Kidney glomerular epithelial cell (primary cell): ENCODE measurements at places on chromosomes 16 and 17.

DNA sequence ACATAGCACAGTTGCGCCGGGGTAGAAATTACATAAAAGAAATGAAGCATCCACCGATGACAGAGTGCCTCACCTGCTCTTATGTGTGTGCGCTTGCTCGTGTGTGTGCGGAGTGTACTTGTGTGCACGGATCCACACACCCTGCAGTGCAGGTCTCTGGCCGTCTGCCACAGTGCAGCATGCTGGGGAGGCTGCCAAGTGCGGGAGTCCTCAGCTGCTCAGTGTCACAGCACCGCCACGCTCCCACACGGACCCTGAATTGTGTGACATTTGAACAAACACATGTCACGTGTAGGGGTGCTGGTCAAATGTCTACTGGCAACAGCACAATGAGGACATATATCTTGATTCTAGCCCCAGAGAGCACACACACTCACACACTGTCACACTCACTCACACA is 243.0 kb upstream of the MYOCD start:
- no peak for DNase-seq

- DNase-seq = no peak
Observed at GRCh38 chr16:19680881-19681340, 37.1 kb downstream of the KNOP1 start.

- DNase-seq = peak; percentile 3
Observed at GRCh38 chr17:77882481-77883212, 75.9 kb upstream of the TNRC6C start.

- no peak for DNase-seq
Observed at GRCh38 chr17:78079253-78079652, 49.3 kb downstream of the TMC6 start.

- DNase-seq = peak; percentile 85
Observed at GRCh38 chr17:55086635-55087058, 118.1 kb downstream of the STXBP4 start.

DNA sequence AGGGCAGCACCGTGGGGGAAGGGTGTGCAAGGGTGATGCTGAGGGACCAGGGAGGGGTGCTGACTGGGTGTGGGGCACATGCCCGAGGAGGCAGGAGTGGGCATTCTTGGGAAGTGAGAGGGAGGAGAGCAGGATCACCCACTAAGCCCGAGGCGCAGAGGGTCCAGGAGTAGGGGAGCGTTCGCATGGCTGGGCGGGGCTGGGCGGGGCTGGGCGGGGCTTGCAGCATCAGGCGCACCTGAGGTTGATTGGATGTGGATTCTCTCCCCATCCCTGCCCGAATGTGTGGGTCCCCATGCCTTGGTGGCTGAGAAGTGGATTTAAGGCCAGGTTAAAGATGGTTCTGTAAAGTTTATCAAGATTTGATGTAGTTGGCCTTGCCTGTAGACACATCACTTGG is 14.2 kb downstream of the BANP start:
- no peak for DNase-seq

GRCh38 chr16:56420613-56421012 is 4.7 kb downstream of the AMFR start:
- no peak for DNase-seq

GRCh38 chr17:46061435-46061834 is 62.4 kb downstream of the STH start:
- no peak for DNase-seq

DNA sequence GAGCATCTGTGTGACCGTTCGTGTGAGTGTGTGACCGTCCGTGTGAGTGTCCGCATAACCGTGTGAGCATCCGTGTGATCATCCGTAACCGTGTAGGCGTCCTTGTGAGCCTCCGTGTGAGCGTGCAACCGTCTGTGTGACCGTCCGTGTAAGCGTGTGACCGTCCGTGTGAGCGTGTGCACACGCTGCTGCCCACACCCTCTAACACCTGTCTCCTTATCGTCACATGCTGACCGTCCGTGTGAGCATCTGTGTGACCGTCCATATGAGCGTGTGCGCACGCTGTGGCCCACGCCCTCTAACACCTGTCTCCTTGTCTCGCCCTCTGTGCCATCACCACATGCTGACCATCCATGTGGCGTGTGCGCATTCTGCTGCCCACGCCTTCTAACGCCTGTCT is 31.1 kb downstream of the NME3 start:
- DNase-seq = no peak

GRCh38 chr17:59845595-59846393 is 46.9 kb downstream of the TUBD1 start:
- DNase-seq = peak; percentile 92

GRCh38 chr16:59173408-59173831 is 439.3 kb upstream of the GOT2 start:
- DNase-seq = no peak

GRCh38 chr16:67449739-67450138 is 18.8 kb downstream of the HSD11B2 start:
- no peak for DNase-seq

DNA sequence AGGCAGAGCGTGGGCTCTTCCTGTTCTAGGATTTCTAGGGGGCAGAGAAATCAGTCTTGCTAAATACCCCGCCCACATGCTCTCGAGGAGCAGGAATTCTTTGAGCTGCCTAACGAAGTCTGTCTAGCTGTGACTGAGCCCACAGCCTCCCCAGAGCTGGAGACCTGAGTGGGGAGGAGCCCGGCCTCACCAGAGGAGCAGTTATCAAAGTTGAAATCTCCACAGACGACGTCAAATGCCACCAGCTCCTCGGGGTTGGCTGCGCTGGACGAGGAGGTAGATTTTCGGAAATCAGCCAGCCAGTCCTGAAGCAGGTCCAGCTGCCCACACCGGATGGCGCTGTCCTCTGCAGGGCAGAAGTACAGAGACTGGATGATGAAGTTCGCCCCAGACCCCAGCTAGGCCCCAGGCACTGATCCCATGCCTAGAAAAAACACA is 53.8 kb downstream of the PRMT7 start:
- no peak for DNase-seq

GRCh38 chr16:5207001-5207523 is 109.5 kb upstream of the EEF2KMT start:
- no peak for DNase-seq

DNA sequence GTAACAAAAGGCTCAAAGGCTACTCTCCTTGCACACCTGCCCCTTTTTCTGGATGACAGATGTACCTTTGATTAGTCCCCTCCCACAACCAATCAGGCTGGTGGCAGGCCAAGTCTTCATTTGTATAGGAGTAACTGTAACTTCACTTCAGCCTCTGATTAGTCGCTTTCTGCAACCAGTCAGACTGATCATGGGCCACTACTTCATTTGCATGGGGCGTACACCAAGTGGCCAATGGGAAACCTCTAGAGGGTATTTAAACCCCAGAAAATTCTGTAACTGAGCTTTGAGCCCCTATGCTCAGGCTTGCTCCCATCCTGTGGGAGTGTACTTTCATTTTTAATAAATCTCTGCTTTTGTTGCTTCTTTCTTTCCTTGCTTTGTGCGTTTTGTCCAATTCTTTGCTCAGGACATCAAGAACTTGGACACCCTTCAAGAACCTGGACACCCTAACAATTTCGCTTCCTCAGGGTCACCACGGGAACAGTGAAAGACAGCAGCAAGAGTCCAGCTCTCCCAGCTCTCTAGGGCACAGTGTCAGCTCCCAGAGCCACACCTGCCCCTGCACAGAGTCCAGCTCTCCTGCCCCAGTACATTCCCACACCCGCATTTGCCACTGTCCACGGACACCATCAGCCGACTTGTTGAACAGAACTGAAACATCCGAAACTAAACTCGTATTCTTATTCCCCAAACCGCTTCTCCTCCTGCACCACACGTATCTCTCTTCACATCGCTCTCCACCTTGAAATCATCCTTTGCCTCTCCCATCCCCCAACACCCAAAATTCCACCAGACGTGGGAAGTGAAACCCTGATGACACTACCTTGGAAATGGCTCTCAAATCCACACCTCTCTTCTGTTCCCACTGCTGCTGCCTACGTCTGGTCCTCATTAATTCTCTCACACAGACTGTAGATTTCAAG is 53.4 kb downstream of the ABCC12 start:
- no peak for DNase-seq

DNA sequence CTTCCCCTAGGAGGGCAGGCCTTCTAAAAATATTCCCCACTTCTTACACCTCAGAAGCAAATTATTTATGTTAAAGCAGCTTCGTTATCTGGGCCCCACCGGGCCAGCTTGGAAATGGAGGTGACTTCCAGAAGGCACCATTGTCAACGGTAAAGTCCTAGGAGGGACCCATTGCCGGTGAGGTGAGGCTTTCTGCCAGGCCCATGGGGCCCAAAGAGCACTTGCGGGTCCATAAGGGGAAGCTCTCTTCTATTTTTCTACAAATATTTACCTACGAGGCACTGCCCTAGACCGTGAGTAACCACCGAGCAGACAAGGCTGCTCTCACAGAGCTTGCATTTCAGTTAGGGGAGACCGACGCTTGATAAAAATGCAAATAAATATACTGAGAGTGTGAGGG is 41.5 kb downstream of the C16orf78 start:
- DNase-seq = no peak

- DNase-seq = no peak
Observed at GRCh38 chr16:49519741-49520140, 146.1 kb downstream of the C16orf78 start.

DNA sequence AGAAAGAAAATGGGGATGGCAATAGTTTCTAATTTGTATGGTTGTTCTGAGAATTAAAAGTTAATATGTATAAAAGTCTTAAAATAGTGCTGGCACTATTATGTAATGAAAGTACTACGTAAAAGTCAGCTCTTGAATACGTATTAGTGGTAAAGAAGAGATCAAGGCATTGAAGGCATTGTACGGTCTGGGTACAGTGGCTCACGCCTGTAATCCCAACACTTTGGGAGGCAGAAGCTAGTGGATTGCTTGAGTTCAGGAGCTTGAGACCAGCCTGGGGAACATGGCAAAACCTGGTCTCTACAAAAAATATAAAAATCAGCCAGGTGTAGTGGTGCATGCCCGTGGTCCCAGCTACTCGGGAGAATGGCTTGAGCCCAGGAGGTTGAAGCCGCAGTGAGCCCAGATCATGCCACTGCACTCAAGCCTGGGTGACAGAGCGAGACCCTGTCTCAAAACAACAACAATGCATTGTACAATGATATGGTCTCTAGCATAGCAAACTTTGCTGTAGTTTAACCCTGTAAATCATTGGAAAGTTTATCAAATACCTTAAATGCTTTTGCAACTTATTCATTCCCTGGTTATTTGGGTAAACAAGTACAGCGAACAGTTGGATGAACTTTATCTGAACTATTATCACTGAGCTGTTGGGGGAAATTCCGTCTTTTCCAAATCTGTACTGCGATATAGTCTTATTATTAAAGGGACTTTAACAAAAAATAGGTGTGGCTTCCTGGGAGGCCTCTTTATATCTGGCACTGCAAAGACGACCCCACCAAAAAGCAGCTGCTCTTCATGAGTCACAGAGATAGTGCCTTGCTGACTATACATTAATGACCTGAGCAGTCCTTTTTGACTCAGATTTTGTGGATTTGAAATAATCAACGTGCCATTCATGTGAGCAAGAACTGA is 73.6 kb downstream of the GPRC5B start:
- DNase-seq = peak; percentile 93

DNA sequence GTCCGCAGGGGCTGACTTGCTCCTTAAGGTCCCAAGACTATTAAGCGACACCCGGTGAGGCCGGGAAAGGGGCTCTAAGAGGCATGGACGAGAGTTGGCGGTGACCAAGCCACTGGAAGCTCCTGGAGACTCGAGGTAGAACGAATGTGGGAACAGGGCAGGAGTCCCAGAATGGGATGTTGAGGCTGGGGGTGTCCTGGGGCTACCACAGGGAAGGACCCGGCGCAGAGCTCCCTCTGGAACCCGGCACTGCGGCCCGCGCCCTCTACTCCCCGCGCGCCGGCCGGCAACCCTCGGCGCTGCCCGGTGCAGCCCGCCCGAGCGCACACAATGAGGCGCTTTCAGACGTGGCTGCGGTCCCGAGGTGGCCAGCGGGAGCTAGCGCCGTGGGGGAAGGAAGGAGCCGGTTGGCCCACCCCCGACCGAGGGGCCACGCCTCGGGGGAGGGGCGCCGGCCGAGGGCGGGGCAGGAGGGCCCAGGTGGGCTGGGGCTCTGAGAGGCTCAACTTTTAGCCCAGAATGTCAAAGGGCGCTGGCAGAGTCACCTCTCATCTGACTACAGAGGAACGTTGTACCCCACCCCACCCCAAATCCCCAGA is at the start of gene CHST6:
Gene CHST6, minus strand, starts transcription at position 366 of the 599 bp plus-strand sequence. CDS start 15,613 bp downstream, outside the sequence.
- no peak for DNase-seq

DNA sequence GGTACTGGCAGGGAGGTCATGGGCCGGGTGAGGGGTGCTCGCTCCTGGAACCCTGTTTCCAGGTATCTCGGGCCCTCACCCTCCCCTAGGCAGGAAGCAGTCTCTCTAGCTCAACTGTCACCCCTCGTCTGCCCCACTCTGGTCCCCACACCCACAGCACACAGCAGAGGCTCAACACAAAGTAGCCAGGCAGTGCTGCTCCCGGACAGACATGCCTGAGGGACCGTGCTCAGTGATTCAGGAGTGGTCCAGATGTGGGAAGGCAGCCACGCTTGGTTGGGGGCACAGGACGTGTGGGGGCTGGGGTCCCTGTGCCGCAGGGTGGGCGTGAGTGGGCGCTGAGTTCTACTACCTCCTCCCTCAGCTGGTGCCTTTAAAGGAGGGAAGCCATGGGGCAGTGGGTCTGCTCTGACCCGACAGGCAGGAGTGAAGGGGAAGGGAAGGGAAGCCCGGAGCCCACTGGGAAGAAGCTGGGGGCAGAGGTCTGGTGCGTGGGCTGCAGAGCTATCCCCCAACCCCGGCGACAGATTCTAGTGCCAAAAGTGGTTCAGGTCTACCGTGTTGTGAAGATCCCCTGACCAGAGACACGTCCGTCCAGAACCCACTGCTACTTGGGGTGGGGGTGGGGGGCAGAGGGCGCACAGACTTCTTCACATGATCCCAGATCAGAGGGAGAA is 11.8 kb downstream of the SLC16A3 start:
- no peak for DNase-seq

DNA sequence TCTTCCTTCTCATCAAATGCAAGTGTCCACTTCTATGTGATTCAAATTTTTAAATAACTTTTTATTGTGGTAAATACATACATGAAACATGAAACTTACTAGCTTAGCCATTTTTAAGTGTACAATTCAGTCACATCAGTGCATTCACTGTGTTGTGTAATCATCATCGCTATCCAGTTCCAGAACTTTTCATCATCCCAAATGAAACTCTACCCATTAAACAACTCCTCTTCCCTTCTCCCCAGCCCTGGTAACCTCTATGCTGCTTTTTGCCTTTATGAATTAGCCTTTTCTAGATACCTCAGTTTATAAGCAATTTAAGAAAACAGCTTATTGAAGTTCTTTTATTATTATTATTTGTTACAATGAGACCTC is 41.1 kb upstream of the IL34 start:
- DNase-seq = no peak

- DNase-seq = no peak
Observed at GRCh38 chr17:81332914-81333528, 37.9 kb upstream of the SLC38A10 start.

GRCh38 chr17:40980596-40980995 is 3.5 kb downstream of the KRT40 start:
- no peak for DNase-seq

DNA sequence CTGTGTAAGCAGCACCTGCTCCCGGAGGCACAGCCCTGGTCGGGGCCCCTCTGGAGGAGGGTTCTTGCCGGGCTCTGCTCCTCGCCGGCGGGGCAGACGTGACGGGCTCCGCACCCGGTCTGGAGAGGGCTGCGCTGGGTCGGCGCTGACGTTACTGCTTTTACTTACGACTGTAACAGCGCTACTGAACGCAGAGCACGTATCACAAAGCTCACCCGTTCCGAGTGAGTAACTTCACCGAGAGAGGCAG is 1.3 kb upstream of the RAB40C start:
- no peak for DNase-seq

GRCh38 chr16:80735846-80736245 is 68.6 kb downstream of the CDYL2 start:
- no peak for DNase-seq
